Hematopoietic multipotent progenitor cell treated with erythropoietin and hydrocortisone succinate and interleukin-3 and kit ligand, for 8 days (in vitro differentiated cells): ENCODE measurements at places on chromosomes 16 and 17.

DNA sequence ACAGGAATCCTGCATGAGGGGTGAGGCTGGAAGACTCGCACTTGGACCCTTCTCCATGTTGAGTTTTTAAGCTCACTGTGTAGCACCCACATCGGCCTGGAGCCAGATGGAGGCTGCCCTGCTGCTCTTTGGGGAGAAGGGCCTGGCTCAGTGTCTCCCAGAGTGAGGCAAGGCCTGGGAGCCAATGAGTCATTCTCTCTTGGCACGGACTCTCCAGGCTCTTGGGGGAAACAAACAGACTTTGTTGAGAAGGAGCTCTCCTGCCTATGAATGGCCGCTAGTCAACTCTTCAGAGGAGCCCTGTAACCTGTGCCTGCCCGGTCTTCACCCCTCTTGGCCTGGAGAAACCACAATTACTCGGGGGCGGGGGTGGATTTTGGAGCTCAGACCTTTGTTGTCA, 50.8 kb upstream of the MAF start:
- no peak for DNase-seq

GRCh38 chr16:86874141-86874540, 295.8 kb downstream of the FOXL1 start:
- DNase-seq = peak; percentile 4

GRCh38 chr17:42900460-42901331, at the start of gene G6PC1:
Gene G6PC1 (plus strand): TSS chr17:42900799. CDS start chr17:42900877, 78 bp downstream.
- DNase-seq = no peak

DNA sequence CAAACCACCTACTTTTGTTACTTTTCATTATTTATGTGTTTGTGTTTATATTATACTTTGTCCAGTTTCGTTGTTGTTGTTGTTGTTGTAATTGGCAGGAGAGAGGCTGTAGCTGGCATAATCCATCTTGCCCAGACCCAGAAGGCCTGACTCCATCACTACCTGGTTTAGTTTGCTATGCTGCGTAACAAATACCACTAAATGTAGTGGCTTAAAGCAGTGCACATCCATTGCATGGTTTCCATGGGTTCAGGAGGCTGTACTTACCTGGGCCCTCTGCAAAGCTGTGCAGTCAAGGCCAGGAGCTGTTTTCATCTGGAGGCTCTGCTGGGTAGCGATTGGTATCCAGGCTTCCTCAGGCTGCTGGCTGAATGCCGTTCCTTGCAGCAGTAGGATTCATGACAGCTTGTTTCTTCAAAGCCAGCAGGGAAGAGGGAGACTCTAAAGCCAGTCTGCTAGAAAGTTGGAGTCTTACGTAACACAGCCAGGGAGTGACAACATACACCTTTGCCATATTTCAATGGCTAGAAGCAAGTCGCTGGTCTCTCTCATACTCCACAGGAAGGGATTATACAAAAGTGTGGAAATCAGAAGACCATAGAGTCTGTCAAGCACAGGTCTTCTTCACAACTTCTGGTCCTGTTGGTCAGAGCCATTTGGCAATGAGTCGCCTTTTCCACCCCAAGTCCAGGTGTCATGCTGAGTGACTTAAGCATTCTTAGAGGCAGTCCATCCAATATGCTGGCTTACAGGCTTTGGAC, 41.1 kb downstream of the TNRC6C start:
- DNase-seq = no peak

DNA sequence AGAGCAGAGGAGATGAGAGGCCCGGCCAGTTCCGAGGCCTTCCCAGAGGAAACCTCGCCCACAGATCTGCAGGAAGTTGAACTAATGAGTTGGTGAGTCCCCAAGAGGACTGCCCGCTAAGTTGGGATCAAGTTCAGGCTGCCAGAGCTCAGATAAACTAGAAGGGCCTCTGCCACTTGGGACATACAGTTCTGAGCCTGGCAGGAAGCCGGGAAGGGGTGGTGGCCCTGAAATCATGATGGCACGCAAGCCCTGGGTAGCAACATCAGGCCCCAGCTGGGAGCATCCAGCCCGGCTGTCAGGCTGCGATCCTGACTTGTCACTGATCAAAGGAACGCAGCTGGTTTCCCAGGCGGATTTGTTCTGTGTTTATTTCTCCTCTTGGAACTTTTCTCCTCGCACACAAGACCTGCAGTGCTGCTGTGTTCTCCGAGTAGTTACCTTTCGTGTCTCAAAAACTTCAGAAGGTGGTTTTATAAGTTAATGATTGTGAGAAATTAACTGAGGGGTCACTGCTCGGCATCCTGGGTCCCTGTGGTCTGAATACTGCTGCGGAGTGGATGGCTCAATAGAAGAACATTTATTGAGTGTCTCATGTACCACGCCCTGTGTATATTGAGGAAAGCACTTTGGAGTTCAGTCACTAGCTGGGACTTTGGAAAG, 8.0 kb upstream of the WFDC1 start:
- DNase-seq = peak; percentile 16

- no peak for DNase-seq
Measured at GRCh38 chr17:66353937-66354401, 51.6 kb downstream of the PRKCA start.

GRCh38 chr16:912322-912683, 58.5 kb downstream of the LMF1 start:
- DNase-seq = no peak
